COLO829 (cell line): ENCODE measurements at places on chromosomes 12 and 14.

- no peak for DNase-seq
Measured at GRCh38 chr12:39368096-39368495, 74.8 kb downstream of the KIF21A start.

DNA sequence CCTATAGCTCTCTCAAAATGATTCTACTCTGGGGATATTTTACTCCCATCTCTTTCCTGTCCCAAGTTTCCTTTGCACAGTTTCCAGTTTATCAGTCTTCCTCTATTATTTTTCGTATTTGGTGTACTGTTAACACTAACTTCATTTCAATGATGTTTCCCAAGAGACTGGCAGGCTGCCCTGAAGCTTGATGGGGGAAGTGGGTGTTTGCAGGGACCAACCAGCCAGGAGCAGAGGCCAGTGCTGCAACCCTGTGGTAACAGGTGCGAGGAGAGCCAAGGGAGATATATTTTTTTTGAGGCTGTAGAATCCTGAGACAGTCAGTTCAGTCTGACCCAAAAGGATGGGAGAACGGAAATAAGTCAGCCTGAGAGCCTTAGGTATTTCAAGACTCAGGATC is 11.8 kb upstream of the CEBPE start:
- DNase-seq: no peak

DNA sequence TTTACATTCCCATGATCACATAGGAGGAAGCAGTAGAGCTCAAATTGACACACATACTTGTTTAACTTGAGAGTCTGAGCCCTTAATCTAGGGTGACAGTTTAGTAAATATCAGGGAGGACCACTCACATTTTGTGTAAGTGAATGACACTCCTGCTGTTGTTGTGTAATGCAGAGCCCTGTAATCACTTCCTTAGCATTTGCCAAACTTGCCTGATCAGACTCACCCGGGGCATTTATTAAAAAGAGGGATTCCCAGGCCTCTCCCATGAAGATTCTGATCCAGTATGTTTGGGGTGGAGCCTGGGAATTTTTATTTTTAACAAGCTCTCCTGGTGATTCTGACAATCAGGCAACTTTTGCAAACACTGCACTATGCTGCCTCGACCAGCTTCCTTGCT is 119.6 kb downstream of the NUAK1 start:
- DNase-seq: no peak

DNA sequence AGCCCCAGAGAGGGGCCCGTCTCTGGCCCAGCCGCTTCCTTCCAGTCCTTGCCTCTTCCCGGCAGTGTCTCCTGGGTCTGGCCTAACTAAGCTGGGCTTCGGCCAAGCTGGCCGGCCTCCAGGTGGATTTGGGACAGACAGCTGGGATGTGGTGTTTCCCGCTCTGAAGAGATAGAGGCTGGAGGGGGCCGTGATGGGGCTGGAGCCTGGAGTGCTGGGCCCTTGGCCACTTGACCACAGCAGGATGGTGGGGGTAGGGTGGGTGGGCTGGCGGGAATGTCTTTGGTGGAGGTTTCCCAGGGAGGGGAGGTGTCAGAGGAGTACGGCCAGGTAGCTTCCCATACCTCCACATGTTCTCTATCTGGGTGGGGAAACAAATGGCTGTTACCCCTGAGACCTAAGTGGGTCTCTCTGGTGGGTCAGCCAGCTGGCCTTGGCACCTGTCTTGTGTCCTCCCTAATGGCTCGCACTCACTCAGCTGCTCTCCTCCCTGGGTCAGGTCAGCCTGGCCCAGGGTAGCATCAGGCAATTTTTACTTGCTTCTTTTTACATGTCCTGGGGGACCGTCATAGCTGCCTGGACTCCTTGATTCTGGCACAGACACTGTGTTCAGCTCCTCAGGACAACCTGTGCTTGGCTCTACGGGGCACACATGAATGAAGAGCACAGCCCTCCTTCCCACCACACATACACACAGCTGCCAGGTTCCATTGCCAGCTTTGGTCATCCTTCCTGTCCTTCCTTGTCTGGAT is 19.8 kb upstream of the PGF start:
- no peak for DNase-seq

GRCh38 chr12:12726555-12727093 is 9.5 kb downstream of the CDKN1B start:
- DNase-seq: no peak

- DNase-seq: no peak
Measured at GRCh38 chr12:10283027-10283426, 24.6 kb upstream of the KLRD1 start.

- no peak for DNase-seq
Measured at GRCh38 chr12:7834701-7835100, 38.0 kb downstream of the SLC2A14 start.

- DNase-seq: no peak
Measured at GRCh38 chr14:91417120-91417982, at the start of gene CCDC88C. CCDC88C (minus strand) TSS chr14:91417820; CDS start chr14:91417690, 130 bp downstream.

DNA sequence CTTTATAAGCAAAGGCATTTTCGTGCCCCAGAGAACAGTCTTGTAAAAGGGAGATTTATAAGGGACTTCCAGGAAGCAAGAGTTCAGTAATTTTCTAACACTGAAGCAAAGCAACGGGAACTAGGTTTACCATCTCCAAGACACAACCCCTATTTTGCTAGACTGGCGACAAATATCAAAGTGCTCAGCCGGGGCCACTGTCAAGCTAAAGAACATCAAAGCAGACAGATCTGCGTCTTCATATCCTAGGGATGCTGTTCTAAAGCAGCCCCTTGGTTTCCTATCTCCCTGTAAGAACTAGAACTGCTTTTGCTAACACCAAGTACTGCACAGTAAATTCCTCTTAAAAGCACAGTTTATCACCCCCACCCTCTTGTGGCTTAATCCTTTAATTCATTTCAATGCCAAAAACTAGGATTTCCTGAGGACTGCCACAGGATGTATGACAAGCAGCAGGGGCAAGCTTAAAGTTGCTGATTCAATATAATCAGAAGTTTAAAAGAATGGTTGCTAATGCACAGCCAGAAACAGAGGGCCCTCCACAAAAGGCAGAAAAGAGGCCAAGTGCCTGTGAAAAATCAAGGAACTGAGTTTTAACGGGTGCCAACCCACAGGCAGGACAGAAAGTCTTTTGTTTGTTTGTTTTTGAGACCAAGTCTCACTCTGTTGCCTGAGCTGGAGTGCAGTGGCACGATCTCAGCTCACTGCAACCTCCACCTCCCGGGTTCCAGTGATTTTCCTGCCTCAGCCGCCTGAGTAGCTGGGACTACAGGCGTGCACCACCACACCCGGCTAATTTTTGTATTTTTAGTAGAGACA is 44.0 kb upstream of the ISM2 start:
- peak; percentile 36 for DNase-seq

DNA sequence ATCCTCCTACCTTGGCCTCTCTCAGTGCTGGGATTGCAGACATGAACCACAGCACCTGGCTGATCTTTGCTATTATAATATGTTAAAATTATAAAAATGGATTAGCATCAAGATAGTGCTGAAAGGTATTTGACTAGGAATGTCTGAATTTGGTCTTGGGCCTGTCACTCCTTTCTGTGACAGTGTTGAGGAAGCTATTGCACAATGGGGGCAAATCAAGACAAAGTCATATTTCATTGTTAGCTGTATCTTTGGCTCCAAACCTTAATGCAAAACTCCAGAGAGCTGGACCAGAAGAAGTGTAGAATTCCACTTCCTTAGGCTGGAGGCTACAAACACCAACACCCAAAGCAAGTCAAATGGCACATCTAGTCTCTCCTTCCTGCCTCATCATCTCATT is 42.2 kb downstream of the ZCRB1 start:
- DNase-seq: no peak

DNA sequence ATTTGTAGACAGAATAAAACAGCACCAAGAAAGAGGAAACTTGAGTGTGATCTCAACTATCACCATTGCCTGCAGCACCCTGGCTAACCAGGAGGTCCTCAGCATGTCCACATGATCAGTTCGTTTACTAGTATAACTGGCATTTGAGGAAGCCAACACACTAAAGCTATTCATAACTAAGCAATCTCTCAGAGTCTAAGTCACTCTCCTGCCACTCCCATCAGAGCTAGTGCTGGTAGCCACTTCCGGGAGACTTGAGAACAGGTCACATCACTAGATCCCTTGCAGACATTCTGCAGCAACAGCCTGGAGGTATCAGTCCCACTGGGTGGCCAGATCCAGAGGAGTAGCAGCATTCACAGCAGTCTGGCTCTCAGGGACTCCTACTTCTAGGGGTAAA is 352.9 kb upstream of the OR4E1 start:
- DNase-seq: peak; percentile 42

DNA sequence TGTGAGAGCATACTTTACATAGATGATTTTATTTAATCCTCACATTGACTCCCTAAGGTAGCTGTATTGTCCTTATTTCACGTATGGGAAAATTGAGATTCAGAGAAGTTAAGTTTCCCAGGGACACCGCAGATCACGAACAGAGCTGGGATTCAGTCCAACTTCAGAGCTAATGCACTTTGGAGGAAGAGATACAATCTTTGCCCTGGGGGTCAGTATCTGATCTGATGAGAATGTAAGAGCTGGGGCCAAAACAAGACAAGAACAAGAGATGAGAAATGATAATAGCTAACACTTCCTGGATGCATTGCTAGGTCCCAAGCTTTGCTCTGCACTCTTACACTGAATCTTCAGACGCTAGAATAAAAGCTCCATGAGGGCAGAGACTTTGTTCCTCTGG is 6.0 kb upstream of the CSAD start:
- no peak for DNase-seq

DNA sequence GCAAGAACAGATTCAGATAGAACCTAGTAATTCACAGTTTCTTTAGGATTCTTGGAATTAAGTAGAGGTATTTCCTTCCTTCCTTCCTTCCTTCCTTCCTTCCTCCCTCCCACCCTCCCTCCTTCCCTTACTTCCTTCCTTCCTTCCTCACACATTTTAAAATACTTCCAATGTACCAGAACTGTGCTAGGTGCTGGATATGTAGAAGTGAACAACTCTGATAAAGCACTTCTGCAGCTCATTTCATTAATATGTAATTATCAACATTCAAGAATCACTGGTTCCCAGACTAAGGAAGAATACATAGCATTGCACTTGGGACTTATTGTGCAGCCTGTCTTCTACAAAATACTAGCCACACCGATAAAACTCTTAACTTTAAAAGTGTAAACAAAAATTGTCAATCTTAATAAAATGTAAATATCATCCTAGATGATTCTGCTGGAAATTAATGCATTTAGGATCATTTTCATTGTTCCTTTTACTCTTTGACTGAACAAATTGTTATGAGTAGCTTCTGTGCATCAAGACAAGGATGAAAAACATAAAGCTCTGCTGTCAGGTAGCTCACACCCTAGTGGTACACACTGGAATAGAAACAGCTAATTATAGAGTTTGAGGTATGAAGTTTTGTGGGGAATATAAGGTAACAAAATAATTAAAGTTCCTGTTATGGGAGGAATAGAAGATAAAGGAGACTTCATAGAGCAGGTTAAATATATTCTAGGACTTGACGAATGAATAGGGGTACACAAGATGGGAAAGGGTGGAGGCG is 99.9 kb upstream of the MYF6 start:
- no peak for DNase-seq

GRCh38 chr12:124532331-124532750 is 35.1 kb downstream of the NCOR2 start:
- peak; percentile 45 for DNase-seq

DNA sequence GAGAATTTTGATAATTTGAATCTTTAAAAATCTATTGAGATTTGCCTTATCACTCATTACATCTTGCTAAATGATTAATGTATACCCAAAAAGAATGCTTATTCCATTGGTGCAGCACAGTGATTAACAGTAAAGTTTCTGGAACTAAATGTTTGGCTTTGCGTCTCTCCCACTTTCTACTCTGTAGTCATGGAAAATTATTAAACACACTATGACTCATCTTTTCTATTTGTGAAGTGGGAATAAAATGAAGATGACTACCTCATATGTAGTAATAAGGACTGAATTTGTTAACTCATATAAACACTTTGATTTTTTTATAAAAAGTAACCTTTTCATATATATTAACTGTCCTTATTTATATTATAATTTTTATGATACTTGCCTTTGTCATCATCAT is 118.1 kb downstream of the RERGL start:
- DNase-seq: no peak

GRCh38 chr14:88229428-88229827 is 93.6 kb downstream of the KCNK10 start:
- DNase-seq: no peak

DNA sequence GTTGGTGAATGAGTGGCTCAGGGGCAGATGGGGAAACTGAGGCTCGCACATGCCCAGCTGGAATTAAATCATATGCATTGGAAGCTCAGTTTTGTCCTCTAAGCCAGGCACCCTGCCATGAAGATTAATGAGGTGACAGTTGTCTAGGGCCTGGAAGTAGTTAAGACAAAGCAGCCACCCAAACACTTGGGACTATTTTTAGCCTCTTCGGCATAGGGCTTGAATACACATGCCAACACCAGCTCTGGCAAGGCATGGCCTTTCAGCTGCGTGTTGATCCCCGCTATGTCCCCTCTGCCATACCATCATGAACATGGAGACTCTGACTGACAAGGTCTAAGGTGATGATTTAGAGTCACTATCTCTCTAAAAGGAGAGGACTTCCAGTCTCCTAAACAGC is 250.2 kb downstream of the KSR2 start:
- no peak for DNase-seq

GRCh38 chr12:6534945-6535696 is 804 bp downstream of the GAPDH start:
- peak; percentile 29 for DNase-seq

DNA sequence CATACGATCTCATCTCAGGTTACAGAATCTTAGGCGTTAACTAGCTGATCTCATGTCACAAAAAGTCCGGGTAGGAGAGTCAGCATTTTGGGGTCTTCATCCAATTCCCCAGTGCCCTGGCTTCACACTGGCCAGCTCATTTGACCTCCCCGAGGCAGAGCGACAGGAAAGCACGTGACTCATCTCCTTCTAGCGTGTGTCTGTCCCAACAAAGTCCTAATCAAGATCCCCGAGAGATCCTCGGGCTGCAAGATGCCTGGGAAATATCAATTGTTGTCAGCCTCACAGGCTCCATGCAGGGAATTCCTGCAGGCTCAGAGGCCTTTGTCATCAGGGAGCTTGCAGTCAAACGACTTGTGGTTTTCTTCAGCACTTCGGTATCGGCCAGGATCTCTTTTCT is 57.5 kb downstream of the ZNF664 start:
- DNase-seq: peak; percentile 18

DNA sequence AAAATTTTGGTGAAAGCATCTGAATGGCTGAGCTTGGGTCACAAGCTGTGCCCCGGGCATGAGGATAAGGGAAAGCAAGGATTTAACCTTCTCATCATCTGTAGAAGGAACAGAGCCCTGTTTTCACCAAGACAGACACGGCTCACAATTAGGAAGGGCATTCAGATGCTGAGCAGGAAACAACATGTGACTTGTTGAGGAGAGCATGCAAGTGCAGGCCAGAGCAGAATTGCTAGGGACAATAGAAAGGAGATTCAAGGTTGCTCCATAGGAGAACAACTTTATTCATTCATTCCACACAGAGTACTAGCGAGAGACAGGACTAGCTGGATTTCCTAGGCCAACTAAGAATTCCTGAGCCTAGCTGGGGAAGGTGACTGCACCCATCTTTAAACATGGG is 14.6 kb upstream of the RILPL1 start:
- DNase-seq: no peak

GRCh38 chr14:88933191-88933590 is 108.7 kb downstream of the TTC8 start:
- DNase-seq: no peak
